Inflammatory macrophage (primary cell): ENCODE measurements at places on chromosomes 2 and 18.

GRCh38 chr2:113861740-113862139 is 28.1 kb upstream of the ACTR3 start:
- DNase-seq = no peak

GRCh38 chr2:146579147-146579930 is 1265.5 kb upstream of the ACVR2A start:
- DNase-seq = no peak

DNA sequence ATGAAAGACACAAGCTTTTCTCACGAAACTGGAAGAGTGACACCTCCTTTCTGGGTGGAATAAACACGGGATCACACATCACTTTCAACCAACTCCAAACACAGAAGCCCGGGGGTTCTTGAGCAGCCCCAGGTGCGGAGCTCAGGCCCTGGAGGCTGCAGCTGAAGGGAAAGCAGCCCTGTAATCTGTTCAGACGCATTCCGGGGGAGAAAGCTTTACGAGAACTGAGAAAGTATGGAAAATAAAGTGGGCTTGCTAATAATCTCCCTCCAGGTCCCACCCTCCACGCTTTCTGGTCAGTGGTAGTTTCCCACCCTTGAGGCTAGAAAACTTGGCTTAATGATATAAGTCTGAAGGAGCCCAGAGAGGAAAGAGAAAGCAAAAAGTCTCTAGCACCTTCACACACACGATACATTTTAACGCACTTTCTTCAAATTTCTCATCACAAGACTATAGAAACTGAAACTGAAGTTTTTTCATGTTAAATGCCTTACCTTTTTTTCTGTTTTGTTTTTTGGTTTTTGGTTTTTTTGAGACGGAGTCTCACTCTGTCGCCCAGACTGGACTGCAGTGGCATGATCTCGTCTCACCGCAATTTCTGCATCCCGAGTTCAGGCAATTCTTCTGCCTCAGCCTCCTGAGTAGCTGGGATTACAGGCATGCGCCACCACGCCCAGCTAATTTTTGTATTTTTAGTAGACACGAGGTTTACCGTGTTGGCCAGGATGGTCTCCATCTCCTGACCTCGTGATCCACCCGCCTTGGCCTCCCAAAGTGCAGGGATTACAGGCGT is 141.3 kb downstream of the AFF3 start:
- DNase-seq = no peak

DNA sequence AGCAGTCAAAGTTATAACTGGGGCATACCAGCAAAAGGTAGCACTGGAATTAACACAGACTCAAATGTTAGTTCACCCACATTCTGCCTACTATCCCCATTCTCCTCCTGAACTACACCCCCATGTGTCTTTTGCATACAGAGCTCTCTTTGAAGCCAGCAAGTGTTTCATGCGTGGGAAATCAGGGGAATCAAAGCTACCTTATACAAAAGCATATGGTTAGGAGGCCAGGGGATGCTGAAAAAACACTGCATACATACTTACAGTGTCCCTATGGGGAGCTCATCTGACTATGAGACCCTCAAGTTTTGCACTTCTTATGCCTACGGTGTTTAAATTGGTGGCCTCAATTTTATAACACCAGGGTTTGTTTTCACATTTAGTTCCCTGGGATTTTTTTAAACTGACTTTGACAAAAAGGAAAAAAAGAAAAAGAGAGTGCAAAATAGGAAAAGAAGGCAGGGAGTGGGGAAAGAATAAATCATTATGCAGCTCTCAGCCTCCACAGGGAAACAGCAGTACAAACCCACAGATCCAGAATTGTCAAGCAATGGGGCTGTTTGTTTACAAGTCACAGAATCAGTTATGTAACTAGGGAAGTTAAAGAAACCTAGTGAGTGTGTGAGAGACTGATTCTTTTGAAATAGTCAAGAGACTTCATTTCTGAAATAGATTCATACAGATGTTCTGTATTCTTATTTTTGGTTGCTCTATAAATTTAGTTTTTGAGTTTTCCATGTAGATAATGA is 20.1 kb upstream of the PPP3R1 start:
- peak; percentile 90 for DNase-seq

DNA sequence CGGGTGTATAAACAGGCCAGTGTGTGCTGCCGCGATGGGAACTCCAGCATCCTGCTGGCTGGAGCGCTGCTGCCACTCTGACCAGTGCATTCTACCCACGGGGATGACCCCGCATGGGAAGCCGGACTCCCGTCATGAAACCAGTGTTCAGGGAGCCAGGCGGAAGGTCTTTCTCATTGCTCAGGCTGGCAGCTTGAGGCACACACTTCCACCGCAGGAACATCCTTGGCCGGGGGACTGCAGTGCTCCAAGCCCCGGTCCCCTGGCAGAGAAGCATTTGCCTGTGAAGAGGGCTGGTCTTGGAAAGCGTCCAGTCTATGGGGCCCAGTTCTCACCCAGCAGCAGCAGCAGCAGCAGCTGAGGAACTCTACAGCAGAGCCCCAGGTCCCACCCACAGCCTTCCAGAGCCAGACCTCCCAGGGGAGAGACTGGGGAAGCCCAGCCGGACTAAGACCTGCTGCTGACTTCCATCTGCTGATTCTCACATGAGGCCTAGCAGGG is 235.9 kb downstream of the KLHL29 start:
- DNase-seq = no peak

DNA sequence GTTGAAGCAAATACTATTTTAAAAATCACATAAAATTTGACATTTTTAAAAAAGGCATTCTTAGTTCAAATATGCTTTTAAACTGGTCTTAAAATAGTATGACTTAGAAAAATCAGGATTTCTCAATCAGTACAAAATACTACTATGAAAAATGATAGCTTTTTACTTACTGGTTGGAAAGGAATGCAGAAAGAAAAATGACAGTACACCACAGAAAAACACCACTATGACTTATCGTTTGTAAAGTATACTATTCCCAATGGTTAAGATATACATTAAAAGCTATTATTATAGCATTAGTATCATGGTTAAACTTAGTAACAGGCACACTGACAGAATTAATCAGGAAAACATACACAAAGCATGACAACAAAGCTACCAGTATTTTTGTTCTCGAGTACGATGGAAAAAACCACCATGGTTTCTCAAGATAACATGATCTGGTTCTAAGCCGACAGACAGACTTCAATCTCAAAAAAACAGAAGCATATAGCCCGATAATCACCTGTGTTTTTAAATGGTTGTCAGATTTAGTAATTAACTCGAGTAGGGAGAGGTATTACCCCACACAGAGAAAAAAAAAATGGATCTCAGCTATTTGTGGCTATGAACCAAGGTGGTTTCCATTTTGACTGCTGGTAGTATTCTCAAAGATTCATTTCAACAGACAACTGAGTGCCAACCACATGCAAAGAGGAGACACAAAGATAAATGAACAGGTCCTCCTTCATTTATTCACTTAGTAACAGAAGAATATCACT is 39.1 kb downstream of the CUL3 start:
- DNase-seq = no peak

DNA sequence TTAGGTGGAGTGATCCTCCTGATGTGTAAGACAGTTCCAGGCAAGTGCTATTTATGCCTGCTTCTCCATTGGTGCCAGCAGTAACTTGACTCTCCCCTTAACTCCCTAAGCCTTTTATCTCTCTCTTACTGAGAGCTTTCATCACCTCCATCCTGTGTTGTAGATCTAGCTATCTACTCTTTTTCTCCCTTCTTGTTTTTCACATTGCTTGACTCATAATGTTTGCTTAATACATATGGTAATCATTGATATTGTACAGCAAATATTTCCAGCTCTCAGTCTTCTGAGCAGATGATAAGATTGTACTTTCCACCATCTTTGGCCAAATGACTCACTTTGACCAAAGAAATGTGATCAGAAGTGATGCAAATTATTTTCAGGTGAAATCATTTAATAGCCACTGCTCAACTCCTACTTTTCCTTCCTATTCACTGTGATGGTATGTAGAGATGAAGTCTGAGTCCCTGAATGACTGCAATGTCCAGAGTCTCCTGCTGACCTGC is 165.0 kb downstream of the PLCL1 start:
- DNase-seq = no peak

- no peak for DNase-seq
These were observed 190.5 kb upstream of the SKOR2 start for GRCh38 chr18:47441914-47442313.

DNA sequence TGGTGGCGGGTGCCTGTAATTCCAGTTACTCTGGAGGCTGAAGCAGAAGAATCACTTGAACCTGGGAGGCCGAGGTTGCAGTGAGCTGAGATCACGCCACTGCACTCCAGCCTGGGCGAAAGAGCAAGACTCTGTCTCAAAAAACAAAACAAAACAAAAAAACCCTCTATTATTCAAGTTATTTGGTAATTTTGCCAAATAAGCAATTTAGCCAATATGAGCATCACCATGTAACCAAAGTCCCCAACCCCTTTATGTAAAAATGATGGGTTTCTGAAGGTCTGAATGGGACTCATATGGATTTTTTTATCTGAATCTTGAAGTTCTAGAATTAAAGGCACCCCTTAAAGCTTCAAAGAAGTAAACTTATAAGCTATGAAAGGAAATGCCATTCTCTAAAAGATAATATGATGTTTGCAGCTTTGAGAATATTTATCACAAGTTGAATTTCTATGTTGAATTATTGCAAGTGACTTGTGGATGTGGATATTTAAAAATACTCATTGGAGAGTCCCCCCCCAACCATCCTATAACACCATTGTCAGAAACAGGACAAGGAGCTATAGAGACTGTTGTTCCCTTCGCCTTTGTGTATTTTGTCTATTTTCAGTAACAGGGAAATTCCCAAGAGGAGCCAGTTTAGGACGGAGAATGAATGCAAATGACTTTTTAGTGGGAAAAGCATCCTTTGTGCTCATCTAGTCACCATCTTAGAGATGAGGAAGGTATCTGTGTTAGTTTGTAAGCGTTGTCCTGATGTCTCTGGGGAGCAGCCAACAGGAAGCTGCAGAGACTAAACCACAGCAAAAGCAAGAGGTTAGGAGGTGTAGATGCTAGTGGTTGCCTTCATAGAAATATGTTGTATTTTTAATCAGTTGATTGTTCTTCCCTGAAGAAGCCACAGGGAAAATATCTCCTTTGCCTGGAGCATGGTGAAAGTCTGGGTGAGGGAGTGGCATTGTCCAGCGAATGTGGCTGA is 68.3 kb downstream of the TET3 start:
- no peak for DNase-seq

GRCh38 chr18:42298759-42299675 is 344.0 kb downstream of the PIK3C3 start:
- DNase-seq = peak; percentile 65

DNA sequence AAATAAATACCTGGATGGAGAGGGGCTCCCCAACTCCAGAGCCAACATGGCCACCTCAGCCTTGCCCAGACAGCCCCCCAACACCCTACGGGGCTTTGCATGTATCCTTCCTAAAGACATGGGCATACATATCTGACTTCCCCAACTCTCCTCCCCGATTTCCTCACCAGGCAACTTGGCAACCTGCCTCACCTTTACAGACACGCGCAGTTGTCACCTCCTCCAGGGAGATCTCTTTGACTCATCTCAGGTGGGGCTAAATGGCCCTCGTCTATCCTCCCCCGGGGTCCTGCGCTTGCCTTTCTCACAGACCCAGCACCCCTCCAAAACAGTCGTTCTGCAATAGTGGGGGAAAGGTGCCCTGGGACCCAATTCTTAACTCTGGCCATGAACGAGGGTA is 10.6 kb upstream of the BIN1 start:
- DNase-seq = no peak

DNA sequence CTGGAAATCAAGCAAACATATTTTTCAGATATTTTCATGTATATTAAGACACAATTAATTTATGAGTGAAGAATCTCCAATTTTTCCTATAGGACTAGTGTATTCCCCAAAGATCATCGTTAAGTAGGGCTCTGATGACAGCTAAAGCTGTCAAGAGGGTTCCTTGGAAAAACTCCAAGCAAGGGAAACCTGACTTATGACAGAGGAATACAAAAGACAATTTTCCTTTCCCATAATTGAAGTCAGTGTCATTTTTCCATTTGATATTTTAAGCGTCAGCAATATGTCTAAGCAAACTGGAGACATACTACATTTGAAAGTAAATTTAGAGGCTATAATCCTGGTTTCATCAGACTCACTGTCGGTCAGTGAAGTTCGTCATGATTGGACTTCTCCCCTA is 36.1 kb downstream of the RIT2 start:
- no peak for DNase-seq

DNA sequence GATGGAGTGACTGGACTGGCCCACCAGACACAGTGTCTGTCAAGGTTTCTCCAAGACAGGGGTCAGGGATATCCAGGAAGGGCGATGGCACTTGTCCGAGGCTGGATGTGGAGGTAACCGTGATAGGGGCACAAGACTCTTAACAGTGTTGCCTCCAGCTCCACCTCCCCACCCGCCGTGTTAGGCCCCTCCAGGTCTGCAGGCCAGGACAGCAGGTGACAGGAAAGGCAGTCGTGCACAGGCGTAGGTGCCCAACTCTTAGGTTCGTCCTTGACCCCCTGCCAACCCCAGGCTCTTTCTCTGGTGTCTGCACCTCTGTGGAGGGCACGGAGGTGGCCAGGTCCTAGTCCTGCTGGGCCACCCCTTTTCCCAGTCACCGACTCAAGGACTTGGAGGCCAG is 10.1 kb downstream of the ITM2C start:
- no peak for DNase-seq

DNA sequence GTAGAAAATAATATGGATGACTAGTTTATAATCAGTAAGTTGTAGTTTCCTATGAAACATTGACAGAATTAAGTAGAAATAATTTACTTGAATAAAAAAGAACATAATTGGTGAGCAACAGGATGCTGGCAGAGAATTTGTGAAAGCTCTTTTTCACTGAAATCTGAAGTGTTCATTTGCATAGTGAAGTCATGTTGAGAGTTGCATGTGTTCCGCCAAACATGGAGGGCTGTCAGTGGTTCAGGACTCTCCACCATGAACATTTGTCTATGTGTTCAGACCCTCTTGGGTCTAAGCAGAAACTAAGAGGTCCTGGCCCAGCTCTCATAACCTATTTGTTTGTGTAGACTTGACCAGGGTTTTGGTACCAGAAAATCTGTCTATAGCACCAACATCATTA is 182.5 kb upstream of the LINC00305 start:
- no peak for DNase-seq

DNA sequence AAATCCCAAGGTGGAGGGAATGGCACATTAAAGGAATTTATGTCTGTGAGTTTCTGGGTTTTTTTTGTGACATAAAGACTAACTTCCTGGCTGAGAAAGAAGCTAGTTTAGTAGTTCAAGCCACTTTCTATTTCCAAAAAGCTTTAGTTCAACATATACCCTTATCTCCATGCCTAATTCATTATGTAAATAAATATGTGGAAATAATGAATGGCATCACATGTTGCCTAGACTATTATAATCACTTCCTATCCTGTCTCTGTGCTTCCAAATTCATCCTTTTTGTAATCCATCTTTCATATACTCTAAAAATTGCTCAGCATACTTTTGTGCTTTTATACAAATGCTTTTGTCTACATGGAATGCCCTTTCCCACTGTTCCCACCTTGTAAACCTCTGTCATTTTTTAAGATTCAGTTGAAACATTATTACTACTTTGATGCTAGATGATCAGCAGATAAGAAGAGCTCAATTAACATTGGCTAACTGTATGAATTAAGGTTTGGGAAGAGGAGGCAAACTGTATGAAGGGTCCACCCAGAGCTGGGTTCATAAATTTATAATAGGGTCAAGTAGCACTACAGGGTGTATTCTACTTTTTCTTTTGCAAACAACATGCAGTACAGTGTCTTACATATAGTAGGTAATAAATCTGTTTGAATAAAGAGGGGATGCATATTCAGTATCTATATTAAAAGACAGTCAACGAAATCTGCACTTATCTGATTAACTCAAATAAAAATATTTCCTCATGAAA is 61.7 kb upstream of the MTIF2 start:
- no peak for DNase-seq
